CD4-positive, alpha-beta T cell treated with Interleukin-12 subunit alpha and Interleukin-12 subunit beta, for 1 hour (primary cell): ENCODE measurements at places on chromosomes 13 and 19.
A peak's percentile ranks its signal among the peaks of the same experiment; 100 is the strongest.

DNA sequence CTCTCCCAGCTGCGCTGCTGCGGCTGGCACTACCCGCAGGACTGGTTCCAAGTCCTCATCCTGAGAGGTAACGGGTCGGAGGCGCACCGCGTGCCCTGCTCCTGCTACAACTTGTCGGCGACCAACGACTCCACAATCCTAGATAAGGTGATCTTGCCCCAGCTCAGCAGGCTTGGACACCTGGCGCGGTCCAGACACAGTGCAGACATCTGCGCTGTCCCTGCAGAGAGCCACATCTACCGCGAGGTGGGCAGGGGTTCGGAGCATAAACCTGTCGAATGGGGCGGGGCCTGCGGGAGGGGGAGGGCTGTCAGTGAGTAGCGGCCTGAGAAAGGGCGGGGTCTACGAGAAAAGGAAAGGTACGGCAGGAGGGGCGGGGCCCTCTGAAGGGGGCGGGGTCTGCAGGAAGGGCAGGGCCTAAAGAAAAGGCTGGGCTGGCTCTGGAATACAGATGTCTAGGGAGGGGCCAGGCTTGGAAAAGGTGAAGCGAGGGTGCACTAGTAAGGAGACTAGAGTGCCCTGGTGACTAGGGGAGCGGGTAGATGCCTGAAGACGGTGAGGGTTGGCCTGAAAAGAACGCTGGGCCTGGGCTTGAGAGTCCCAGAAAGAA, 3.6 kb downstream of the CD37 start:
- DNase-seq, result no peak

- no peak for DNase-seq
These were observed 199.2 kb downstream of the COL4A1 start for GRCh38 chr13:110107568-110108347.

DNA sequence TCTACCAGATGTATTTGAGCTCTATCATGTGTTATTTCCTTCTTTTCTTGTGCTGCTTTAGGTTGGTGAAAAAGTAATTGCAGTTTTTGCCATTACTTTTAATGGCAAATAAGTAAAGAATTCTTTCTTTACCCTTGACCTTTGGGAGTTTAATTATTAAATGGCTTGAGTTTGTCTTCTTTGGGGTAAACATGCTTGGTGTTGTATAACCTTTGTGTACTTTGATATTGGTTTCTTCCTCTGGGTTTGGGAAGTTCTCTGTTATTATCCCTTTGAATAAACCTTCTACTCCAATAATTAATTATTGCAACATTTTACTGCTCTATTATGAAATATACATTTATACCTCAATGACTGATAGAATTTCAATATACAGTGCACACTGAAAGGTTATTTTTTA, 709.4 kb downstream of the PCDH17 start:
- DNase-seq, result no peak

- no peak for DNase-seq
These were observed 27.4 kb downstream of the LAMP1 start for GRCh38 chr13:113324398-113324797.

DNA sequence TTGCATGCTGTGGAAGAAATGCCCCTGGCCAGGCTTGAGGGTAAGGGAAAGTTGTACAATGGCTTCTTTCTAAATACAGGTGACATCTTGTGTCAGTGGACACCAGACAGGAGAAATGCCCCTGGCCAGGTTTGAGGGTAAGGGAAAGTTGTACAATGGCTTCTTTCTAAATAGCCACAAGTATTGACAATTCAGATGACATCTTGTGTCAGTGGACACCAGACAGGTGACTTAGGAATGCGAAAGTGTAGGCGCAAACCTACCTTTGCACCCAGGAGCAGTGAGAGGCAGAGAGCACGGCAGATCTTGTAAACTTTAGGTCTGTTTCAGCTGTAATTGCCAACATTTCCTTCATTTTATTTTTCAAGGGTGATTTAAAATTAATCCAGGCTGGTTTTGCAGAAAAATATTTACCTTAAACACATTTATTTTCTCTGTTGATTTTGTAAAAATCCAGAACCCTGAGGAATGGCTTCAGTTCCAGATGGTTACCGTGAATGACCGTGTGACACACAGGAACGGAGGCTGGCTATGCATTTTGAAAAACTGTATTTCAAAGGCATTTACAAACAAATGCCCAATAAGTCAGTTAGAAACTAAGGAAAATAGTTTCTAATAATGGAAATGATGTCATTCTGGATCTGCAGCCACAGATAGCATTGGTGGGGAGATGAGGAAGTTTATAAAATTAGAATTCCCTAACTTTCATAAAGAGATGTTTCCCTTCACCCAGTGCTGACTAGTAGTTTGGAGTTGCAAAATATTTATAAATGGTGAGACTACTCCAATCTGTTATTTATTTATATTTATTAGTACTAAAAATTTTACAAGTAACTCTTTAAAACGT, 34.9 kb downstream of the TNFSF13B start:
- DNase-seq, result no peak

- no peak for DNase-seq
These were observed 13.3 kb upstream of the ZNF681 start for GRCh38 chr19:23771761-23772674.

- no peak for DNase-seq
These were observed 81.4 kb upstream of the GPC6 start for GRCh38 chr13:93145199-93145598.

DNA sequence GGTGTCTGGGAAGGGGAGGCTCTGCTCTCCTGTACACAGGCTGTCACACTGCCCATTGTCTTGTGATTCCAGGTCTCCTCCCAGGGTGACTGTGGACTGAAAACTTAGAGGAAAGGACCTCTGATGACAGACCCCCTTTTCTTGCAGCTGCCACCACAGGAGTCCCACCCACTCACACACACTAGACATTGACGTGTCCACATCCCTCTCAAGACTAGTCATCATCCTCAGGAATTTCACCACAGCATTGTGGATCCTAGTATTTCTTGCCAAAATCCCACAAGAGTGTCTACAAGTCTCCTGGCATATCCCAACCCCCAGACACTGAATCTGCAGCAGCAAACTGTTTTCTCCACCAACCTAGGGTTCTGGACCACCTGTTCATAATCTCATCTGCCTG, 5.3 kb downstream of the ZNF85 start:
- DNase-seq, result no peak

GRCh38 chr19:16073988-16074387, 2.3 kb upstream of the TPM4 start:
- peak; percentile 39 for DNase-seq
